SHP77 treated with DMSO at 0.1 percent for 48 hours (cell line): ENCODE measurements at places on chromosomes 12 and 14.

- DNase-seq: peak; percentile 86
Observed at GRCh38 chr14:92692822-92693226, 55.6 kb downstream of the LGMN start.

GRCh38 chr12:1924996-1925683 is 6.7 kb upstream of the CACNA2D4 start:
- no peak for DNase-seq

- DNase-seq: no peak
Observed at GRCh38 chr14:34387974-34388516, 74.0 kb downstream of the SPTSSA start.

GRCh38 chr14:24422694-24423601 is 6.5 kb downstream of the CBLN3 start:
- DNase-seq: no peak

DNA sequence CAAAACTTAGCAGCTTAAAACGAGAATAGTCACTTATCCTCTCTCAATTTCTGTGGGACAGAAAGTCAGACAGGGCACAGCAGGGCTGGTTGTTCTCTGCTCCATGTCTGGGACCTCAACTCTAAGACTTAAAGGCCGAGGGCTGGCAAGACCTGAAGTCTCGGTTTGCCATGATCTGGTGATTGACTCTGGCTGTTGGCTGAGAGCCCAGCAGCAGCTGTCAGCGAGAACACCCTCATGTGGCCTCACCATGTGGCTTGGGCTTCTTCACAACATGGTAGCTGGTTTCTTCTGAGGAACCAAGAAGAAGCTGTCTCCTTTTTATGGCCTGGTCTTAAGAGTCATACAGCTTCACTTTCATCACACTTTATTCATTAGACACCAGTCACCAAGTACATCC is 1.7 kb upstream of the VASH1 start:
- no peak for DNase-seq

- no peak for DNase-seq
Observed at GRCh38 chr12:14896521-14897169, 11.0 kb upstream of the MGP start.
